AG10803 (cell line): ENCODE measurements at places on chromosomes 6 and 20.

- no peak for DNase-seq
Measured at GRCh38 chr6:109096208-109096607, 901 bp downstream of the CEP57L1 start.

DNA sequence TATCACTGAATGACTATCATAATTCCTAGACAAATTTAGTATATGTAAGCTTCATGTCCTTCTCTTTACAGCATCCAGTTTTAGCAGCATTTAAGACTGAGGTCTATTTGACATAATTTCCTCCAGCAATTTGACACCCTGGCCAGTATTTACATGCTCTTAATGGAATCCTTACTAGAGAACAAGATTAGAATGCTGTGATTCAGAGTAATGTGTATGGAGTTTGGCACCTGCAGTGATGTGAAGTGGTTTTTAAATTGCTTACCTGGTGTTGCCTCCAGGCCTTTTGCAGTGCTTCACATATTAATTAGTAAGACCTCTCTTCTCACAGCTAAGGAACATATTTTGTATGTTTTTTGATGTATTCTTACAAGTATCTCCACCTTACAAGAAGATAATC, 9.8 kb downstream of the NKX2-4 start:
- DNase-seq = no peak

- peak; percentile 39 for DNase-seq
Measured at GRCh38 chr6:57216235-57217101, 5.6 kb downstream of the RAB23 start.

DNA sequence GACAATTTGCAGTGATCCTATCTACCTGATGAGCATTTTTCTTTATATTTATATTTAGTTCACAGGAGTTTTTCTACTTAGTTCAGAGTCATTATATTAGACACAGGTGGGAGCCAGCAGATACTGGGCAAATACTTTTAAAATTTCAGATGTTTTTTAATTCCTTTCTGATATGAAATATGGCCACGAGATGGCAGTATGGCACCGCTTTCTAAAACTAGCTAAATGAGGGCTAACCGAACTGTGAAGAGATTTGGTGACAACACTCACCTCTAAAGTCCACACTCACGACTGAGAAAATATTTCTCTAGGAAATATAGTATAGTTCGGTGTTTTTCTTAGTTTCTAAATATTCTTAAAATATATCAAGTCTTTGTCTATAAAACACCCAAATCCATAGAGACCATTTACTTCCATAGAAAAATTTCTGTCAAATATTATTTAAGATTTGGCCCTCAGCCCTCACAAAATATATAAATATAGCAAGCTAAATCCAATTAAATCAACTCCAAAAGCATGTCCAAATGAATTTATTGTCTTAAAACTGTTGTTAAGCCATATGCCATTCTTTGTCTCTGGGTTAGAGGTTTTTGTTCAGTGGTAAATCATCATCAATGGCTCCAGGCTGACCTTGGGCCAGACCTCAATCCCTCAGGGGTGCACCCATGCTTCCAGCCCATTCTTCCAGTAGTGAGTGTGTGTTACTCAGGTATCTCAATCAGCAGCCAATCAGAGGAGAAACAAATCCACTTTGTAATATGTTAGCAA, 63.6 kb downstream of the HUS1B start:
- peak; percentile 59 for DNase-seq
